Diencephalon (tissue), 1 donor: ENCODE measurements at places on chromosomes 3 and 15. TPM values are rescaled to one million over a fixed set of nuclear protein-coding genes. Genes with fewer than 3 reads are reported as not detected.

TIMP4 gene
- 11.1 TPM for total RNA-seq

KBTBD13 gene
- not detected for total RNA-seq

SCAP gene
- total RNA-seq: 71.7 TPM

NR1I2 gene
- total RNA-seq: 0.23 TPM

SLC24A5 gene
- 0.92 TPM for total RNA-seq

TERC gene
- total RNA-seq: 71.0 TPM

AQP9 gene
- 0.92 TPM for total RNA-seq

CACNA2D2 gene
- total RNA-seq: 25.4 TPM

GP5 gene
- total RNA-seq: under 0.01 TPM

HESX1 gene
- total RNA-seq: not detected

P3H2 gene
- 2.3 TPM for total RNA-seq

QARS1 gene
- total RNA-seq: 168 TPM

SLC12A8 gene
- total RNA-seq: 5.8 TPM

GPR160 gene
- 5.3 TPM for total RNA-seq

SPSB4 gene
- total RNA-seq: 7.2 TPM

GP9 gene
- not detected for total RNA-seq

WDR49 gene
- total RNA-seq: 34.6 TPM

PDZRN3 gene
- 35.5 TPM for total RNA-seq

PPP1R14D gene
- not detected for total RNA-seq

ARPP19 gene
- 247 TPM for total RNA-seq

COL6A5 gene
- total RNA-seq: 0.69 TPM

ATP10A gene
- 1.8 TPM for total RNA-seq

CD200R1 gene
- total RNA-seq: 0.69 TPM

DALRD3 gene
- total RNA-seq: 41.5 TPM

DUOX1 gene
- total RNA-seq: under 0.01 TPM

MRAS gene
- total RNA-seq: 80.5 TPM

XYLB gene
- 6.5 TPM for total RNA-seq

GOLGA8M gene
- not detected for total RNA-seq

USP13 gene
- 15.2 TPM for total RNA-seq

NOX5 gene
- 0.23 TPM for total RNA-seq

STRC gene
- total RNA-seq: 0.92 TPM

TMEM207 gene
- not detected for total RNA-seq

PLSCR2 gene
- total RNA-seq: not detected

CHRD gene
- total RNA-seq: 6.0 TPM

ZPLD1 gene
- 0.46 TPM for total RNA-seq

SAMD7 gene
- total RNA-seq: not detected

CCDC54 gene
- not detected for total RNA-seq

RSRC1 gene
- total RNA-seq: 63.2 TPM

BLM gene
- 13.6 TPM for total RNA-seq

ZKSCAN7 gene
- 18.2 TPM for total RNA-seq

SUCNR1 gene
- total RNA-seq: 1.4 TPM

CYP11A1 gene
- total RNA-seq: 0.23 TPM

TMEM62 gene
- 28.1 TPM for total RNA-seq

GABRR3 gene
- not detected for total RNA-seq
